Upper lobe of left lung (tissue), 6 donors: ENCODE measurements at places on chromosomes 13 and 19.

GRCh38 chr13:85140192-85140591 lies 659.0 kb downstream of the SLITRK6 start:
- DNase-seq, result no peak
- H3K36me3 ChIP-seq, result no peaks in the 10 kb centered on the region
- H3K27me3 ChIP-seq, result no peaks in the 10 kb centered on the region

GRCh38 chr19:15247107-15248014 lies 15.1 kb upstream of the EPHX3 start:
- H3K4me1 ChIP-seq, result peaks cover 44% of the 10 kb centered on the region
- DNase-seq, result no peak
- peak overlapping the region; percentile 86 for H3K27ac ChIP-seq
- no peaks in the 10 kb centered on the region for H3K27me3 ChIP-seq
- H3K36me3 ChIP-seq, result peaks cover 92% of the 10 kb centered on the region

DNA sequence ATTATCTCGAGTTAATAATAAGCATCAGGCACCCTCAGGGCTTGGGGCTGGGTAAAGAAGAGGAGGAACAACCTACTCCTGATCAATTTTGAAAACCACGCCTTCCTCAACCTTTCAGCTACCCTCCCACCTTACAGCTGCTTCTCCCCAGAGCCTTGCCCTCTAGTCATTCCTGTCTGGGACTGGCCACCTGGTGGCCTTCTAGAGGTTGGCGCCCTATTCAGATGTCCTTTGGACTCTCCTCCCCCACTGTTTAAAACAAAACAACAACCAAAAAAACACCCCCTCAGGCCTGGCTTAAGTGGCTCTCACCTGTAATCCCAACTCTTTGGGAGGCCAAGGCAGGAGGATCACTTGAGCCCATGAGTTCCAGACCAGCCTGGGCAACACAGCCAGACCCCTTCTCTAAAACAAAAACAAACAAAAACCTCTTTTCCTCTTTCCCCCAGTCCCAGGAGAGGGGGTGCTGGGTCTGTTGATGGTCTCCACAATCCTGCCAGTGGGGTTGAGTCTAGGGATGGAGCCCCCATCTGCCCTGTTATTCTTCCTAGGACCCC lies 62.3 kb downstream of the CCDC70 start:
- no peak for DNase-seq
- no peak overlapping the region for H3K4me3 ChIP-seq
- no peaks in the 10 kb centered on the region for H3K27me3 ChIP-seq

GRCh38 chr13:98517576-98518310 lies 59.2 kb downstream of the STK24 start:
- H3K4me3 ChIP-seq, result no peak overlapping the region
- DNase-seq, result no peak
- peaks cover 16% of the 10 kb centered on the region for H3K4me1 ChIP-seq
- peaks cover 4% of the 10 kb centered on the region for H3K36me3 ChIP-seq
- no peaks in the 10 kb centered on the region for H3K27me3 ChIP-seq

GRCh38 chr13:29516880-29517279 lies 78.6 kb downstream of the SLC7A1 start:
- DNase-seq, result no peak
- no peak overlapping the region for H3K4me3 ChIP-seq
- no peaks in the 10 kb centered on the region for H3K27me3 ChIP-seq
- no peaks in the 10 kb centered on the region for H3K4me1 ChIP-seq
- peaks cover 20% of the 10 kb centered on the region for H3K36me3 ChIP-seq
- H3K27ac ChIP-seq, result no peak overlapping the region

- H3K4me3 ChIP-seq, result no peak overlapping the region
- peaks cover 2% of the 10 kb centered on the region for H3K4me1 ChIP-seq
- no peak for DNase-seq
Measured at GRCh38 chr19:35519291-35519690, 5.8 kb upstream of the DMKN start.

DNA sequence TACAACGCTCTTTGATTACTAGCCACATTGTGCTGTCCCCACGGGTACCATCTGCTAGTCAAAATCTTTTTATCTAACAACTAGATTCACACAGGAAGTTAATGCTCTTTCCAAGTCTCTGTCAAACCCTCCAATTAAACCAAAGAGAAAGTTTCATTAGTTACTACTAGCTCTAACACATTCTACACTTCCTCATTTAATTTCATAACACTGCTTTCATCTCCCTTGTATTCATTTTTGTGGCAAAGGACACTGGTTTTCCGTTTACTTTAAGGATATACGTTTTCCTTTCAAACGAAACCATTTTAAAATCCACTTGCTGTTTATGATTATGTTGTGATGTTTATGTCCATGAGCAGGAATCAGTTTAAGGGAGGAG lies 5.3 kb downstream of the DYRK1B start:
- H3K27ac ChIP-seq, result no peak overlapping the region
- no peak for DNase-seq
- H3K4me1 ChIP-seq, result peaks cover 35% of the 10 kb centered on the region
- no peaks in the 10 kb centered on the region for H3K27me3 ChIP-seq

DNA sequence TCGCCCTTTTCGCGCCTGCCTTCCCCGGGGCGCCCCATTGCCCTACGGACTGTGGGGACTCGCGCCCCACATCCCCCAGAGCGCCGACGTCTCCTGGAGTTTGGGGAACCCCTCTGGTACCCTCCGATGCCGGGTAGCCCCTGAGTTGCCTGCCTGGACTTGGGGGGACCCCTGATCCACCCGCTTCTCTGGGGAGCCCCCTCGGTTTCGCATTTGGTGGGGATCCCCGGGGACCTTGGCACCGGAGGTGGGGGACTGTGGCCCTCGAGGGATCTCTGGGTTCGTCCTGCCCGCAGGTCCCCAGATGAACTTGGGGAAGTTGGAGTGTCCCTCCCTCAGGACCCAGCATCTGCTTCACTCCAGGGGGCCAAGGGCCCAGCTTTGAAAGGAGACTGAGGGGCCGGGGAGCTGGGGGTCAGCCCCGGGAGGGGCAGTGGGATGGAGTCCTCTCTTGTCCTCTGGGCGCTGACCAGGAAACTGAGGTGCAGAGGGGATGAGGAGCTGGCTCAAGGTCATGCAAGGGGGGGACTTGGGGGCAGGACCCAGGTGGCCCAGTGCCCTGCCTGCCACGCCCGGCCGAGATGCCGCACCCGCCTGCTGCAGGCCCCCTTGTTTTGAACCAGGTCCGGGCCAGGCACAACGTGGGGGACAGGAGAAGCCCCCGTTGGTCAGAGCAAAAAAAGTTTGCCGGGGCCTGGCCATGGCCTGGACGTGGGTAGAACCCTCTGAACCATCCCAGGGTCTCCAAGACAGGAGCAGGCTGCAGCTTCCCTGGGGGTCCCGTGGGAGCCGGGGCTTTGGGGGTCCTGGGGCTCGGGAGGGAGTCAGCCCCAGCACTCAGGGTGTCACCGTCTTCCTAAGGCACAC lies 1.0 kb downstream of the EFNA2 start:
- no peak overlapping the region for H3K27ac ChIP-seq
- no peak overlapping the region for H3K4me3 ChIP-seq
- H3K36me3 ChIP-seq, result no peaks in the 10 kb centered on the region
- peaks cover 12% of the 10 kb centered on the region for H3K4me1 ChIP-seq
- DNase-seq, result no peak
- H3K27me3 ChIP-seq, result peaks cover 60% of the 10 kb centered on the region

DNA sequence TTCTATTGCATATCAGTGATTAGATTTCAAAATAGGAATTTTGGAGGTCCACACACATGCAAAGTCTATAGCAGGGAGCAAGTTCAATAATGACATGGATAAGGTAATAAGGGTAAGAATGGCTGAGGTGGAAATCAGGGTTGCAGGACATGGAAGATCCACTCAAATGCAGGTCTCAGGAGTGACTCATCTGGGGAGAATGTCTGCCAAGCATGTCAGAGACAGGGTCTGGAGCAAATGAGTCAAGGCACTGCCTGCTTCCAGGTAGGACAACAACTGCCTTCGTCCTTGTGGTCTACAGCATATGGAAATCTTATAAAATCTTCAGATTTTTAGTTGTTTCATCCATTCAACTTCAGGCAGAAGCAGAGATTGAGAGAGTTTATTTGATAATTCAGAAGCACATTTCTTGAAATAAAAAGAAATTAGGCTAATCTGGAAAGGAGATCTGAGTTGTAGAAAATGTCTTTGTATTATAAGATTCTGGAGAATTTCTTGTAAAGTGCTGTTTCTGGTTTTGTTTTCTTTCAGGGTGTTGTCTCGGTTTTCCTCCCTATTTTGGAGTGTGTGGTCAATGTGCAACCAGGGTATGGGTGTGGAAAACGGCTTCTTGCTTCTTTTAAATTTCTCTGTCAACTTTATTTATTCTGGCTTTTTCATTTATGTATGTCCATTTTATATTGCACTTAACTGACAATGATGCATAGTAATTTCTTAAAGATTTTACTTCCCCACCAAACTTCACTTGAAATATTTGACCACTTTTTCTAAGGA lies 748.8 kb downstream of the LIG4 start:
- no peak overlapping the region for H3K27ac ChIP-seq
- H3K4me1 ChIP-seq, result no peaks in the 10 kb centered on the region
- DNase-seq, result no peak
- H3K27me3 ChIP-seq, result no peaks in the 10 kb centered on the region

DNA sequence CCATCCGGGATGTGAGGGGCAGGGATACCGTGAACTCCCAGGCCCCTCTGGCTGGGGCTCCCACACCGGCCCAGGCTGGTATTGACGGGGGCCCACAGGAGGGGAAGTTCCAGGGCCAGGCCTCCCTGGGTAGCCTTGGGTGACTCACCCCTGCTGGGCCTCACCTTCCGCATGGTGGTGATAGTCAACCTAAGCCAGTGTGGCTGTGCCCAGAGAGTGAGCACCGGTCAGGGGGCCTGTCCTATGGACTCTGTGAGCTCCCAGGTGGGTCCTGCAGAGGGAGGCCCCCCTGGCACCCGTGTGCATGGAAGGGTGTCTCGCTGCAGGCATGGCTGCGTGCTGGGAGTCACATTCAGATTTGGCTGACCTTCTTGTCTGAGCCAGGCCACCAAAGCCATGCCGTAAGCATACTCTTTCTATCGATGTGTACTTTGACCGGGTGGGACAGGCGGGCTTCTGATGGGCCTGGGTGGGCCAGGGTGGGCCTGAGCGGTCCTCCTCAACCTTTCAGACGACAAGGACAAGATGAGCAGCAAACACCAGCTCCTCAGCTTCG lies 27.6 kb downstream of the DHX34 start:
- H3K27me3 ChIP-seq, result no peaks in the 10 kb centered on the region
- no peak for DNase-seq
- H3K36me3 ChIP-seq, result peaks cover 84% of the 10 kb centered on the region
- no peak overlapping the region for H3K4me3 ChIP-seq
- peak overlapping the region; percentile 16 for H3K27ac ChIP-seq

DNA sequence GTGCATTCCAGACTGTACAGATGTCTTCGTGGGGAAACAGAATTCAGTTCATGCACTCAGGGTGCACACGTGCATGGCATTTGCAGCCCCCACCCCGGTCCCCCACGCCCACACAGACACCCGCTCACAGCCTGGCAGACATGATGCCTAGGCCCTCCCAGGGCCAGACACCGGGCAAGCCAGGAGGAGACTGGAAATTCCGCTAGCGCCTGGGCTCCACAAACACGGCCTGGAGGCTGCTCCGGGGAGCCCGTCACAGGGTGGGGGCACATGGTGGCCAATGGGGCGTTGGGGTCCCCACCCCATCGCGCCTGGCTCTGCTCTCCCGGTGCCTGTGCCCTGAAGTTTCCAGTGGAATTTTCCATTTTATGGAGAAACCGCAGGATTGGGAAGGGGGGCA lies 3.6 kb downstream of the CILP2 start:
- no peak overlapping the region for H3K27ac ChIP-seq
- no peaks in the 10 kb centered on the region for H3K36me3 ChIP-seq
- no peak overlapping the region for H3K4me3 ChIP-seq
- peaks cover 48% of the 10 kb centered on the region for H3K27me3 ChIP-seq
- DNase-seq, result no peak

GRCh38 chr19:3106509-3107141 lies 12.5 kb downstream of the GNA11 start:
- H3K27ac ChIP-seq, result no peak overlapping the region
- H3K36me3 ChIP-seq, result no peaks in the 10 kb centered on the region
- H3K4me3 ChIP-seq, result no peak overlapping the region
- H3K27me3 ChIP-seq, result no peaks in the 10 kb centered on the region

DNA sequence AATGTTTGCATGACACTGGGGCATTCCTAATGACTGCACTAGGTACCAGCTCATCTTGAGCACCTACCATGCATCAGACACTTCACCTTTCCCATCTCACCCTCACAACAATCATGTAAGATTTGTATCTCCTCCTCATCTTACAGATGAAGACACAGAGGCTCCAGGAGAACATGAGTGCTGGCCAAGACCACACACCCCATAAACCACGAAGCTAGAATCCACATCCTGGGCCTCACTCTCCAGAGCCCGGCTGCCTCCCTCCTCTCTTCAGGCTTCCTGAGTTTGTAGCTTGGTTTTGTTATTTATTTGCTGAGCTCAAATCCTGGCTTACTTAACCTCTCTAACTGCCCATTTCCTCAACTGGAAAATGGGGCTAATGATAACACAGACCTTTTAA lies 25.9 kb downstream of the FAM216B start:
- no peaks in the 10 kb centered on the region for H3K27me3 ChIP-seq

GRCh38 chr13:75749407-75749806 lies 113.3 kb downstream of the LMO7 start:
- no peak for DNase-seq
- H3K4me3 ChIP-seq, result no peak overlapping the region
- peaks cover 4% of the 10 kb centered on the region for H3K4me1 ChIP-seq
- no peak overlapping the region for H3K27ac ChIP-seq
- H3K27me3 ChIP-seq, result no peaks in the 10 kb centered on the region
- no peaks in the 10 kb centered on the region for H3K36me3 ChIP-seq

DNA sequence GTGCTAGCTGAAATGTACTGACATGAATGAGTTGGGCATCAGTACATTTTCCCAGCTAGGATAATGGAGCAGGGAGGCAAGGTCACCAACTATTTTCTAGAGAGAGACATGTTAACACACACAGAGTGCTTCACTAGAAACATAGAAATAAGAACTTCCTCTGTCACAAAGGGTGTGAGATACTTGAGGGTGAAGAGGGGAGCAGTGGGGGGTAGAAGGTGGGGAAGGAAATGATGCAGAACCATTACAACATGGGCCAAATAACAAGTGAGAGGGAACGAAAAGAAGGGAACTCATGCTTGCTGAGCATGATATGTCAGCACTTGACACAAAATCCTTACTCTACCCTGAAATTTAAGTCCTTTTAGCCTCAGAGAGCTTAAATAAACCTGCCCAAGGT lies 87.8 kb upstream of the RFC3 start:
- DNase-seq, result no peak
- H3K27me3 ChIP-seq, result no peaks in the 10 kb centered on the region
- peaks cover 34% of the 10 kb centered on the region for H3K4me1 ChIP-seq
- H3K36me3 ChIP-seq, result no peaks in the 10 kb centered on the region

DNA sequence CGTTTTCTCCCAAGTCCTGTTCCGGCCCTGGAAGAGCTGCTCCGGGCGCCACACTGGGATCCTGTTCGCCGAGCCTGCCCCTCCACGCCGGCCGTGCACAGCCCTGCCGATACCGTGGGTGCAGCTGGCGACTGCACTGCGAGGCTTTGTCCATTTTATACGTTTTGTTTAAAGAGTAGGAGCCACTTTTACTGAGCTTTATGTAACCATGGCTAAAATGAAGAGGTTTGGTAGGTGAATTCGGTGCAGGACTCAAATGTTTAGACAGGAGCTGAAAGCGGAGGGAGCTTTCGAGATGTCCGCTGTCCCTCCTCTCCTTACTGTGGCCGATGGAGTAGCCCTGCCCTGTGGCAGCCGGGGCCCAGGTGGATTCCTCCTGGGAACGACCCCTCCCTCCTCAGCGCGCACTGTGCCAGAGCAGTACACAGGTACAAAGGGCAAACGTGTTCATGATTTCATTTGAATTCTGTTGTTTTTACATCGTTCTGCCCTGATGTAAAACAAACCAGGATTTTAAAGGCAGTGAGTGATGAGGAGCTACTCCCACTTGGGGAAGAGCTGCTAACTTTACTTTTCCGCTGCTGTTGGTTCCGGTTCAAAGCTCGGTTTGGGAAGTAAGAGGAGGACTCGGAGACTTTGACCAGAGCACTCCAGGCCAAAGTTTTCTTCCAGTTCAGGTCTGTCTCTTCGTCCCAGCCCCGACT lies 1.7 kb downstream of the COL4A2 start:
- peaks cover 6% of the 10 kb centered on the region for H3K36me3 ChIP-seq
- H3K27ac ChIP-seq, result peak overlapping the region; percentile 93
- DNase-seq, result no peak
- peaks cover 30% of the 10 kb centered on the region for H3K4me1 ChIP-seq
